ENCODE measurements at places on chromosomes 4 and X.

DNA sequence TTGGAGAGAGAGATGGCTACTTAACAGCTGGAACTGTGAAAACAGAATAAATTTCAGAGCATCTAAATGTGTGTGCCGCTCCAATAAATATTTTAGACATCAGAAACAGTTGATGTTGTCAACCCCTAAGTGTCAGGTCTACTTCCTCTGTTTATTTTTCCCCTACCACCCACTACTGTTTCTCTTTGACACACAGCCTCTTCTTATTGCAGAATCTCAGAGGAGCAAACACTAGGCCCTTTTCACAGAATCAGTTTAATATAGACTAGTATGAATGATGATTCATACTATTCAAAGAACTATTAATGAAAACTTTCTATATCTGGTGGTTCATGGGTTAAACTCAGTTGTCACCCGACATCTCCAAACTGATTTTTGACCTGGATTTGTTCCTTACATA lies 33.9 kb downstream of the NAA11 start:
- DNase-seq = no peak

DNA sequence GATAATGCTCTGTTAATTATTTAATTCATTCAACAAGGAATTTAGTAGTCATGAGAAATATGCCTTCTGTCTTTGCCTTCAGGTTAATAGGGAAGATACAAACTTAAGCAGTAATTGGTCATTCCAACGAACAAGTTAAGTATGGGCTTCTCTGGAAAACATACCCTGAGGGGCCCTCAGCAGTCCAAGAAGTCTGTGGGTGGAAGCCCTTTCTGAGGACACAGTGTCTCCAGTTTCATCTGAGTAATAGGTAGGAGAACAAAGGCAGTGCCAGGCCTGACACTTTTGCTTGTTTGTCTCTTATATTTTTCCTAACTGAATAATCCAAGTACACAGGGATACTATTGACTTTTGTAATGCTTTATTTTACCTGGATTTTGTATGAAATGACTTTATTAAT lies 262.5 kb downstream of the FBXW7 start:
- DNase-seq = no peak

- DNase-seq = no peak
These were observed 78.7 kb downstream of the RBM47 start for GRCh38 chr4:40550948-40551462.

GRCh38 chr4:25350561-25350960 lies 26.5 kb upstream of the ANAPC4 start:
- no peak for DNase-seq

DNA sequence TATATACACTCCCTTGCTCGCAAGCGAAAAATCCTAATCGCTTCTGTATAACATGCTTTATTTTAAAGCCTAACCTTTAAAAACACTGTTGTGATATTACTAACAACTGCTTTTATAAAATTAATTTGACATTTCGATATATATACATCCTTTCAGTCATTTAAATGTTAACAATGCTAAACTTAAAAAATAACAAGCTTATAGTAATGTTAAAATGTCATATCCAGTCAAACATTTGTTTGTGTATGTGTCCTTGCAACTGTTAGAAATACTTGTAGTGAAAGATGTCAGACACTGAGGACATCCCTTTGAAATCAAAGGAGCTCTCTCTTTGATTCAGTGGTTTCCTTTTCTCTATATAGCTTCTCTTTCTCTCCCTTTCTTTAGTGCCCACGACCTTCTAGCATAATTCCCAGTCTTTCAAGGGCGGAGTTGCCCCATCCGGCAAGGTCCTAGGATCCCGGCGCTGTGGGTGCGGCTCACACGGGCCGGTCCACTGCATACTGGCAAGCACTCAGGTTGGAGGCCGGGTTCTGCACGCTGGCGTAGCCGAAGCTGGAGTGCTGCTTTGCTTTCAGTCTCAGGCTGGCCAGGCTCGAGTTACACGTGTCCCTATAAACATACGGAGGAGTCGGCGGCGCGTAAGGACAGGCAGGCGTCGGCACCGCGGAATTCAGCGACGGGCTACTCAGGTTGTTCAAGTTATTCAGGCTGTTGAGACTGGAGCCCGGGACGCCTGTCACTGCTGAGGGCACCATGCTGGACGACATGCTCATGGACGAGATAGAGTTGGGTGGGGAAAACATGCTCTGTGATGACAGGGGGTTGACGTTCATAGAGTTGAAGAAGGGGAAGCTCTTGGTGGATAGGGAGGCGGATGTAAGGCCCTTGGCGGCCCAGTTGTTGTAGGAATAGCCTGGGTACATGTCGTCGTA lies 5.0 kb downstream of the PITX2 start:
- DNase-seq = no peak

DNA sequence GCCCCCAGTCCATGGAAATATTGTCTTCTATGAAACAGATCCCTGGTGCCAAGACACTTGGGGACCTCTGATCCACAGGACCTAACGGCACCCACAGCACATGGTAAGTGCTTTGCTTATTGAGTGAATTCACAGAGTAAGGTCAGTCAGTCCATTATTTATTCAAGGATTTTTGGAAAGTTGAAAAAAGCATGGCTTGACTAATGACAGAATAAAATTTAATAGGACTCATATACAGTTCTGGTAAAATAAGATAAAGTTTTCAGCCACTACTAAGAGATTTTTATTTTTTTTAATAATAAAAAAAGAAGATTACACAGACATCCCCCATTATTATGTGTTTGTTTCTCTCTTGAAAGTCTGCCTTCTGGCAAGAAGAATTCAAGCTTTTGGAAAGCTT lies 490.6 kb upstream of the HS3ST1 start:
- no peak for DNase-seq

DNA sequence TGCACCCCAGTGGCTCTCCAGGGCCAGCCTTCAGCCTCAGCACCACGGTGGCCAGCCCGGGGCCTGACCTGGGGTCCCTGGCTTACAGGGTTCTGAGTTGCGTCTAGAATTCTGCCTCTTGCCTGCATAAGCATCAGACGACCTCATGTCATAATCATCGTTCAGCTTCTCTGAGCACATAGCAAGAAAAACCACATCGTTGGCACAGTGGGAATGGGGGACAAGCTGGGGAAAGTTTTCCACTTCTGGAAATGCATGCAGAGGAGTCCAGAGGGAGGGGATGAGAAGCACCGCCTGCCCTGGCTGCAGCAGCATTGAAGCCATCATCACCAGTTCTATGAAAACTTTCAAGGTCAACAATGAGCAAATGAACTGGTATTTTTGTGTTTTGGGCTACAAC lies 441.0 kb upstream of the FRG1 start:
- no peak for DNase-seq

DNA sequence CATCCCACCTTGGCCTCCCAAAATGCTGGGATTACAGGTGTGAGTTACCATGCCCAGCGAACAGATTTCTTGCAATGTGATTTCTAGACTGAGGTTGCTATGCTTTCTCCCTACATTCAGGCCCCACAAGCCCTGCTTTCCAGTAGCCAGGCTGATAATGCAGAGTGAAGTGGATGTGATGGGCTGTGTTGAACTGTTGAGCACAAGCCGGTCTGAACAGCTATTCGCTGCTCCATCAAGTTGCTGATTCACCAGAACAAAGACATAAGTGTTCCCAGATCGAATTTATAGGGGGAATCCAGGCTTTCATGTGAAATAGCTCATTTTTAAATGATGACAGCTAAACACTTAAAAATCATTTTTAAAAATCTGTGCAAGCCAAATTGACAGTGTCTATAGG lies 8.0 kb downstream of the NIPAL1 start:
- no peak for DNase-seq

- no peak for DNase-seq
These were observed 176.4 kb downstream of the SNCA start for GRCh38 chr4:89660444-89661172.

- no peak for DNase-seq
These were observed 55.3 kb downstream of the SOD3 start for GRCh38 chr4:24850674-24851073.

GRCh38 chrX:34546366-34546765 lies 110.7 kb downstream of the TMEM47 start:
- DNase-seq = no peak

DNA sequence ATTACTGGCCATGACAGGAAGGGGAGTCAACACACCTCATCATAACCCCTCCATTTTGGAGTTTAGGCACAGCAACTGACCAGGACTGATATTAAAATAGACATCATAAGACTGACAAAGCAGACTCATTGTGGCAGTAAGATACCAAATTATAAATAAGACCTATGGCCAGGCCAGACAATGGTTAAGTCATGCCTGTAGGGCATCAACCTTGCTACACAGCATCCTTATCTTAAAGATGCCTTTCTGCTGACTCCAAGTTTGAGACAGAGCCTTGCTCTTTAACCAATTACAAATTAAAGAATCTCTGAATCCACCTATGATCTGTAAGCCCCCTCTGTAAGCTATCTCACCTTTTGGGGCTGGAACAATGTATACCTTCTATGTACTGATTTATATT lies 65.5 kb downstream of the VCX2 start:
- no peak for DNase-seq

DNA sequence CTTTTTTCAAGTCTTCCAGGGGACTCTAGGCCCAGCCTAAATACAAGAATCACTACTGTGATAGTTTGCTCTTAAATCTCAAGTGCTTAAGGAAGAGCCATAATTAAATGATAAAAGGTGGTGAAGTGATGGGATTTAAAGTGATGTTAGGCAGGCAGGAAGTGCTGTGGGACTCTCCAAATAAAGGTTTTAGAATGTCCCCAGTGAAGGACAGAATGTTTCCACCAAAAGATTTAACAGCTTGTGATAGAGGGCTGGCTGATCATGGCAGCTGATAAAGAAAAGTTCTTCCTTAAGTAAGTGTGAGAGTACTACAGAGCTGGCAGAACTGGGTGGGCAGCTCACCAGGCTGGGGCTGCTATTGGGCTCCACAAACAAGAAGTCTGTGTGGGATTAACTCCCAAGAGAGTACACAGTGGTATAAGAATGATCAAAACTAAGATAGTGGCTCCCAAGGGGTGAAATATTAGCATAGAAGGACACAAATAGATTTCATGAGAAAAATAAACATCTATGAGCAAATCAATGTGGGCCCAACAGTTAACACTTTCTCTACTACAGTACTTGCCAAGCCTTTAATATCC lies 637.2 kb upstream of the CPEB2 start:
- no peak for DNase-seq

GRCh38 chr4:80049813-80050534 lies 23.1 kb downstream of the ANTXR2 start:
- DNase-seq = no peak

DNA sequence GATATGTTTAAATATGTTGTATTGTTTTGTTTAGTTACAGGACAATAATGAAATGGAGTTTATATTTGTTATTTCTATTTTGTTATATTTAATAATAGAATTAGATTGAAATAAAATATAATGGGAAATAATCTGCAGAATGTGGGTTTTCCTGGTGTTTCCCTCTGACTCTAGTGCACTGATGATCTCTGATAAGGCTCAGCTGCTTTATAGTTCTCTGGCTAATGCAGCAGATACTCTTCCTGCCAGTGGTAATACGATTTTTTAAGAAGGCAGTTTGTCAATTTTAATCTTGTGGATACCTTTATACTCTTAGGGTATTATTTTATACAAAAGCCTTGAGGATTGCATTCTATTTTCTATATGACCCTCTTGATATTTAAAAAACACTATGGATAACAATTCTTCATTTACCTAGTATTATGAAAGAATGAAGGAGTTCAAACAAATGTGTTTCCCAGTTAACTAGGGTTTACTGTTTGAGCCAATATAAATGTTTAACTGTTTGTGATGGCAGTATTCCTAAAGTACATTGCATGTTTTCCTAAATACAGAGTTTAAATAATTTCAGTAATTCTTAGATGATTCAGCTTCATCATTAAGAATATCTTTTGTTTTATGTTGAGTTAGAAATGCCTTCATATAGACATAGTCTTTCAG lies 26.9 kb downstream of the NUDT6 start:
- no peak for DNase-seq

GRCh38 chr4:153728660-153729059 lies 31.2 kb downstream of the RNF175 start:
- DNase-seq = no peak

DNA sequence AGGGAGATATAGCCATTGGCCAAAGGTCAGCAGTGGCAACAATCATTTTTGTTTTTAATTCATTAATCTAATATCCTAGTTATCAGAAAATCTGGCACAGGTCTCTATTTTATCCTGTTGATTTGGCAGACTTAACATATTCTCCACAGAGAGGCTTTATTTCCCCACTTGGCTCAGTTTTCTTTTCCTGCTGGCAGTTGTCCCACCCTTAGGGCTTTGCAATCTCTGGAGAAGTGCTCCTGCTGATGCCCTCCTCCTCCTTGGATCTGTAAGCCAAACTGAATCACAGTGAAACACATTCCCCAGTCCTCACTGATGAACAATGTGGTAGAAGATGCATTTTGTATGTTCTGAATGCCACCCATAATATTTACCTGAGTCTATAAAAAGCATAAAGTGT lies 889.7 kb downstream of the PDHA2 start:
- no peak for DNase-seq

DNA sequence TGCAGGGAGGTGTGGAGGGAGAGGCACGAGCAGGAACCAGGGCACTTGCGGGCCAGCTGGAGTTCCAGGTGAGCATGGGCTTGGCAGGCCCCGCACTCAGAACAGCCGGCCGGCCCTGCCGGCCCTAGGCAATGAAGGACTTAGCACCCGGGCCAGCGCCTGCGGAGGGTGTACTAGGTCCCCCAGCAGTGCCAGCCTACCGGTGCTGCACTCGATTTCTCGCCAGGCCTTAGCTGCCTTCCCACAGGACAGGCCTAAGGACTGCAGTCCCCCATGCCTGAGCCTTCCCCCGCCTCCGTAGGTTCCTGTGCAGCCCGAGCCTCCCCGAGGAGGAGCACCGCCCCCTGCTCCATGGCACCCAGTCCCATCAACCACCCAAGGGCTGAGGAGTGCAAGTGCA lies 18.0 kb upstream of the NFKB1 start:
- no peak for DNase-seq

DNA sequence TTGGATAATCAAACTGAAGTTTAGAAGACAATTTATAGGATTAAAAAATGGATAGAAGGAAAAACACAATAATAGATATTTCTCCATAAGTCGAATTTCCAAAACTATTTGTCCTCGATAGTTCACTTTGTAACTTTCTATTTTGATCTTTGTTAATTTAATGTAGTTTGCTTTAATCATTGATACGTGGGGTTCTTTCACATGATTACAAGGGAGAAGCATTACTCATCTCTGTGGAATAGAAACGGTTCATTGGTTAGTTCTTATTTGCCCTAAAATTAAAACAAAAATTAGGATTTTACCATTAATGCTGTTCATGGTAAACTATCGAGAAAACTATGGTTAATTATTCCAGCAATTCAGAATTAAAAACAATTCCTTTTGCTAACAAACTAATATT lies 2.1 kb downstream of the TET2 start:
- no peak for DNase-seq

- no peak for DNase-seq
These were observed 526.6 kb downstream of the C4orf33 start for GRCh38 chr4:129622566-129622965.

GRCh38 chr4:14025111-14025510 lies 397.6 kb upstream of the BOD1L1 start:
- no peak for DNase-seq

GRCh38 chr4:25861951-25862410 lies 807 bp downstream of the SEL1L3 start:
- no peak for DNase-seq

- DNase-seq = no peak
These were observed 313.0 kb upstream of the SLC7A11 start for GRCh38 chr4:138555108-138555507.

- DNase-seq = no peak
These were observed 957.9 kb upstream of the SLIT2 start for GRCh38 chr4:19293781-19294180.

- no peak for DNase-seq
These were observed 26.3 kb downstream of the UPF3B start for GRCh38 chrX:119826399-119826959.

Data from GOT3 (cell line).